ENCODE measurements at places on chromosomes 3 and 15.
A peak's percentile ranks its signal among the peaks of the same experiment; 100 is the strongest.

DNA sequence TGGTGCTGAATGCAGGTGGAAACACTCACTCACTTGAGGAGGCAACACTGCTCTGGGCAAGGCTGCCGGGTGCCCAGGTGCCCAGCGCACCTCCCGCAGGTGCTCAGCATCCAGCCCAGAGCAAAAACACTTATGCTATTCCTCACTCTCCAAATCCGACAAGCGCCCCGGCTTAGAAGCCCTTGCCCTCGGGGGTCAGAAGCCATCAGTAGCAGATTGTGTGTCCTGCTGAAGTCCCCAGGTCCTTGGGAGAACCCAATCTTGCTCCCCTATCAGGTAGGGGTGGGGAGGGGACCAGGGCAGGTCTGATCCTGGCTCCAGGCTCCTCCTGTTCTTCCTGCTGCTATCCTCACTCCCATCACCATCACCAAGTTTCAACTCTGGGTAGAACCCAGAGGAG is 46.7 kb downstream of the TLE3 start:
- no peak for DNase-seq

DNA sequence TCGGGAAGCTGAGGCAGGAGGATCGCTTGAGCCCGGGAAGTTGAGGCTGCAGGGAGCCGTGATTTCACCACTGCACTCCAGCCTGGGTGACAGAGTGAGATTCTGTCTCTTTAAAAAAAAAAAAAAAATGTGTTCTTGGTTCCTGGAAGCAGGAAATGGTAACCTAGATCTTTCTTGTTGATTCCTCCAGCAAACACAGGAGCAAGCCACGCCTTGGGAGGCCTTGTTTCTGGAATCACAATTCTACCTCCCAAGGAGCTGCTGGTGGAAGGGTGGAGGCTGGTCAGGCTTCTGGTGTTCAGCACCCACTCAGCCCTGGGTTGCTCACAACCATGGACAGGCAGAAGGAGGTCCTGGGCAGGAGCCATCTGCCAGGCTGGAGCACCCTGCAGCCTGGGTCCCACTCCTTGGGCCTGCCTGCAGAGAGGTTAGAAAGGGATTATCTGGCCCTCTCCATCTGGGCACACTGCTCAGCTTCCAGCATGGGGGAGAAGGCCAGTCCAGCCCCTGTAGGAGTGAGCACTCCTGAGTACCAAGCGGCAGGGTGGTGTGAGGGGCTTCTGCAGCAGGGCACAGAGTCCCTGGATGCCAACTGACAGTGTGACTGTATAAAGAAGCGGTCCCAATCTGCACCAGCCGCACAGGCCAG is 65.6 kb downstream of the ABTB1 start:
- no peak for DNase-seq

GRCh38 chr3:171090321-171090720 is 63.8 kb upstream of the SLC2A2 start:
- DNase-seq = no peak

GRCh38 chr3:169286992-169287391 is 376.5 kb downstream of the MECOM start:
- peak; percentile 73 for DNase-seq

GRCh38 chr3:142913432-142913831 is 24.5 kb upstream of the PCOLCE2 start:
- DNase-seq = no peak

GRCh38 chr3:128568602-128569490 is 75.8 kb upstream of the GATA2 start:
- no peak for DNase-seq

GRCh38 chr3:5055357-5056110 is 66.6 kb upstream of the ARL8B start:
- no peak for DNase-seq

DNA sequence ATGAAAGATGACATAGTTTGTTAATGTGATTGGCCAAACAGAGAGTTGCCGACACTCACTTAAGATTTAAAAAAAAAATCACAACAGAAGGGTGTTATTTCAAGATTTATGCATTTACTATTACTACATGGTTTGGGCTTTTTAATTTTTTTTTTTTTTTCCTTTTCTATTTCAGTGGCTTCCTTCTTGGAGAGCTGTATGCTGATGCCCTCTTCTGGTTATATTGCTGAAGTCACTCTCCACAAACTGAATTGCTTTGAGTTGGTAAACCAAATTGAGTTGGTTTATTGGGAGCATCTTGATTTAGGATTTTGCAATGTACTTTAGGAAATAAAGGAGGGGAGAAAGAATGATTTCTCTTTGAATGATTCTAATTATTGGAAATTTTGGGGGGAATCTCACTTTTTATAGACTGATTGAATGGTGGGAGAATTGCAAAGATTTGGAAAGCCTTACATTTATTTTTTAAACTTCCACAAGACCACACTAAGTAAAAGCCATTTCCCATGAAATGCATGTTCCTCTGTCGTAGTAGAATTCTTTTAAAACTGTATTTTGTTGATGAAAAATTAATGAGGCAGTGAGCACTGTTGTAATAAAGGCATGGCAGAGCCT is 186.6 kb upstream of the FEZF2 start:
- DNase-seq = no peak

DNA sequence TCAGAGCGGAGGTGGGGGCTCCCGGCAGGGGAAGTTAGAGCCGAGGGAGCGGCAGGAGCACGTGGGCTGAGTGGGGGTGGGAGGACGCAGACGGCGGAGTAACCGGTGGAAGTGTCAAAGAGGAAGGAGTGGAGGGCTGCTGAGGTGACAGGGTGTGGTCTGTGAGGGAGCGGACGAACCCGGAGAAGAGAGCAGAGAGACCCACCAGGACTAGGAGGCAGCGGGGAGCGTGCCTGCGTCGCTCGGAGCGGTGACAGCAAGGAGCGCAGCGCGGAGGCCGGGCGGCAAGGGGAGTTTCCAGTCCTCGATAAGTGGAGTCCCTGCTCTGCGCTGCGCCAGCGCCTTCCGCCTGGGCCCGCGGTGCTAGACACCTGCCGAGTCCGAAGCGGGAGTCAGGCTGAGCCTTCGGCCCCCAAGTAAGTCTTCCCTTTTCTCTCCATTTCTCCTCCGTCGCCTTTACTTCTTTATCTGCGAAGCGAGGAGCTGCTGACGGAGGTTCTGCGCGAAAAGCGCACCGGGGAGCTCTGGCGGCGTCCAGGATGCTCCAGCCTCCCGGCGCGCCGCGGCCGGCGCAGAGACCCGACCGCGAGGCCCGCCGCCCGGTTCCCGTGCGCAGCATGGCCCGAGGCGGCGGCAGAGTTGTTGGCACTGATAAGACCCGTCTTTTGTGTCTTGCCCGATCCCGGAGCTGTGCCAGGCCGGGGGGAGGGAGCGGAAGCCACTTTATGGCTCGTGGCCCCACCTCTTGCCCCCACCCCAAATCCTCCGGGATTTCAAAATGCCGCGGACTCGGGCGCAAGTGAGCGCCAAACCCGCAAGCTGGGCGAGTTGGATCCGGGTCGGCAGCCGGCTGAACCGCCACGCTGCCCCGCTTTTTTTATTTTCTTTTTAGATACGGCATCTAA is 533.0 kb upstream of the SEMA6D start:
- DNase-seq = peak; percentile 80

DNA sequence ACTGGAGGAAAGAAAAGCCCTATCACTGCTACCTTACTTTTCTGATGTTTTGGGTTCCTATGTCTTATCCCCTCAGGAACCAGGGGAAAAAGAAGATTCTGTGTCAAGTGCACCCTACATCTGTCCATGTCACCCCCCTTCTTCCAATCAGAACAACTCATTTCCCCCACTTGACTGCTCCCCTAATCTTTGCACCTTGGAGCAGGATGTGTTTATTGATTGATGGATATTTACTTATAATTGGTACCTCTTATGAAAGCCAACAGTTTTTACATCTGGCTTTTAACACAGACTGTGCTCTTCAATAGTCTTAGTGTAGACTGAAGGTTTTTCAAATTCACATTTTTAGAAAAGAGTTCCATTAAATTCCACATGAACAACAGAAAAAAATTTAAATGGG is 33.3 kb downstream of the LIPC start:
- DNase-seq = no peak

DNA sequence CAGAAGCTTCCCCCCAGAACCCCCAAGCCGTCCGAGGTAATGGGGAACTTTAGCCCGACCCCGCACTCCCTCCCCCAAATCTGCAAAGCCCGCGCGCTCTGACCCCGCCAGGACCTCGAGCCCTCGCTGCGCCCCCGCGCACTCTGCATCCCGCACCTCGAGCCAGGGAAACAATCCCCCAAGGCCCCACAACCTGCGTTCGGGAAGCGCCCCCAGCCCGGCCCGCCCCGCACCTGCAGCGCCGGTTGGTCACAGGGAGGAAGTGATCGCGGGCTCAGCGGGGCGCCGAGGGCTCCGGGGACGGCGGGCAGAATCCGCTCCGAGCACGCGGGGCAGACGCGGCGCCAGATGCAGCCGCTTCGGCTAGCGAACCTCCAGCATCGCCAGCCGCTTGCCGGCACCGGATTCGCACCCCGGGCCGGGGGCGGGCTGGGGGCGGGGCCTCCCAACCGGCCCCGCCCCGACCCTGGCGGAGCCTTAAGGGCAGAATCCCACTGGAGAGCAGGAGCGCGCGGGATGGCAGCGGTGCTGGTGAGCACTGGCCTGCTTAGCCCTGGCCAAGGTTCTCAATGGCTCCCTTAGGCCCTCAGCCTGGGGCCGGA is at the start of gene CAMKV:
Gene CAMKV (minus strand): TSS at position 382 of the 602 bp plus-strand sequence. CDS start 7,518 bp downstream, outside the sequence.
- DNase-seq = peak; percentile 34

DNA sequence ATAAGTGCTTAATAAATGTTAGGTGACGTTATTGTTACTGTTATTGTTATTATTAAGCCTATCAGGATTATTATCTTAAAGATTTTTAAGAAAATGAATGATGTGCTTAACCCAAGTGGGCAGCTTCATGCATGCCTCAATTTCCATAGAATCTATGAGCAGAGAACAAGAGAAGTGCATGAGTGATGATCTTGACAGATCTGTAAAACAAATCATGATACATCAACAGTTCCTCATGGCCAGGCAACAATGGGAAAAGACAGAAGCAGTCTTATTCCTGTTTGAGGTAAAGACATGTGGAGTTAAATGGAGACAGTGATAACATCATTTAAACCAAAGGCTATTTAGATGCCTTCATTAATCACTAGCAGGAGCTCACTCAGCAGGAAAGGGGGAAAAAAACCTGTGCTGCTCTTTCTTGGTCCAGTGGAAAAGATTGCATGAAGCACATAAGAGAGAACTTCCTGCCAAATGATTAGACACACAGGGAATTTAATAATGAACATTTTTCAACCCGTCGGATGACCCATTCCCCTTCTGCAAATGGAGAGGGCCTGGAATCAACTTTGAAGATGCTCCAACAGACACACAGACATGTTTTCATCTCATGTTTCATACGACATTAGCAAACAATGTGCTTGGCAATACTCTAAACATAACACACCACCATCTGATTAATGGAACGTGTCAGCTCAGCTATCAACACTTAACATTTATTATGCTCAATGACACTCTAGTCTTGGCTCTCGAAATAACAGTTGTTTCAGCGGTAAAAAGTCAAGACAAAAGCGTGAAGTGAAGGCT is 212.2 kb upstream of the LRRN1 start:
- DNase-seq = no peak

- DNase-seq = no peak
Measured at GRCh38 chr3:99502871-99503270, 135.5 kb upstream of the COL8A1 start.

GRCh38 chr3:13324835-13325501 is 95.2 kb downstream of the NUP210 start:
- DNase-seq = peak; percentile 74

- no peak for DNase-seq
Measured at GRCh38 chr15:98903377-98904018, 104.1 kb downstream of the PGPEP1L start.

DNA sequence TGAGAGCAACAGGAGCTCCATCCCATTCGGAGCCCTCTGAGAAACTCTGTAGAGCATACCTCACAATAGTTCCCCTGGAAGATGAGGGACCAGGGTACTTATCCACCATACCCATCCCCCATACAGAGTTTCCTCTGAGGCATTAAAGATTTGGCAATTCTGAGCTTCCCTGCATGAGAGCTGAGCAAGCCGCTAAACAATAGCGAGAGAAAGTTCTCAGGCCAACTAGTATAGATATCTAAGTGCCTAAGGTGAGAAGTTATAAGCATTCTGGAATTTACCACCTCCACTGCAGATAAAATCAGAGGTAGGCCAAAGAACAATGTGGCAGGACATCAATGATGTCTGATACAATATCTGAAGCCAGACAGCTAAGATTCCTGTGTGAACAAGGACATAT is 129.1 kb upstream of the MBNL1 start:
- DNase-seq = no peak

DNA sequence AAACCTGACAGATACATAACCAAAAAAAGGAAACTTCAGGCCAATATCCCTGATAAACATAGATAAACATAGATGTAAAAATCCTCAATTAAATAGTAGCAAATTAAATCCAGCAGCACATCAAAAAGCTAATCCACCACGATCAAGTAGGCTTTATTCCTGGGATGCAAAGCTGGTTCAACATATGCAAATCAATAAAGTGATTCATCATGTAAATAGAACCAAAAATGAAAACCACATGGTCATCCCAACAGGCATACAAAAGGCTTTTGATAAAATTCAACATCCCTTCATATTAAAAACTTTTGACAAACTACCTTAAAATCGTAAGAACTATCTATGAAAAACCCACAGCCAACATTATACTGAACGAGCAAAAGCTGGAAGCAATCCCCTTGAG is 882.2 kb downstream of the NTRK3 start:
- DNase-seq = no peak

DNA sequence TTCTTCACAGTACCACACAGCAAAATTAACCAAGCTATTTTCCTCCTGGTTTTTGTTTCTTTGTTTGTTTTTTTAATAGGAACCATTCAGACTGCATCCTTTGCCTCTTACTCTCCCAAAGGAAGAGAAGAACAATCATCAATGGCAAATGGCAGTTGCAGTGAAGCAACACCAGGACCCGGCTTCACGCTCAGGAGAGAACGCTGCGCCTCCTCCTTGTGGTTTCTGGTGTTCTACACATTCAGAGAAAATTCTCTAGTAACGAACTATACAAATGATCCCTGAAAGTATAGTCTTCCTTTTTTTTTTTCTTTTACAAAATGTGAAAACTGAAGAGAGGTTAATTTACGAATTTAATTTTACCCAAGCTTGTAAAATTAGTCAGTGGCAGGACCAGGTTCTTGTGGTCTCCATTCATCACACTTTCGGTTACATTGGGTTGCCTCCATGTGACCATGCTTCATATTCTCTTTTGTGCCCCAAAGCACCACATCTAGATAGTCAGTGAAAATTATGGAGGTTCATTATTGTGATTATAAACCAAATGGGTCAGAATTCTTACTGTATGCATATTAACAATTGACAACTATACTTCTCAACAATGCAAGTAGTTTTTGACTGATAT is 10.6 kb upstream of the MINDY2 start:
- DNase-seq = no peak

- DNase-seq = no peak
Measured at GRCh38 chr3:36215241-36215640, 165.1 kb upstream of the STAC start.

DNA sequence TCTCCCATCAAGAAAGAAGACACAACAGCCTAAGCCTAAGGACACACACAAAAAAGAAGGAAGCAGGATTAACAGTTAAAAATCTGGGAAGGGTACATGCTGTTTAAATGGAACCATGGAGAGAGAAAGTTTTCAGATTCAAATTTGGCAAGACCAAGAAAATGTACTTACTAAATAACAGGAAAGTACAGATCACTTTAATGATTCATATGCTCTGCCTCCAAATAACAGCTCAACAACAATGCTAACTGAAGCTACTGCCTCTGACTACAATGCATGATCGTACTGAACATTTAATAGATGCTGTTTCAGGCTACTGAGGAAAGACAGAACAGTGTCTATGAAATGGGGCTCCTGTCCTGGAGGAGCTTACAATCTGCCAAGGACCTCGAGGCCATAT is 8.4 kb upstream of the NMB start:
- no peak for DNase-seq
